ENCODE measurements at places on chromosomes 3 and 15. TPM values are rescaled to one million over a fixed set of nuclear protein-coding genes. Genes with fewer than 3 reads are reported as not detected.

DNA sequence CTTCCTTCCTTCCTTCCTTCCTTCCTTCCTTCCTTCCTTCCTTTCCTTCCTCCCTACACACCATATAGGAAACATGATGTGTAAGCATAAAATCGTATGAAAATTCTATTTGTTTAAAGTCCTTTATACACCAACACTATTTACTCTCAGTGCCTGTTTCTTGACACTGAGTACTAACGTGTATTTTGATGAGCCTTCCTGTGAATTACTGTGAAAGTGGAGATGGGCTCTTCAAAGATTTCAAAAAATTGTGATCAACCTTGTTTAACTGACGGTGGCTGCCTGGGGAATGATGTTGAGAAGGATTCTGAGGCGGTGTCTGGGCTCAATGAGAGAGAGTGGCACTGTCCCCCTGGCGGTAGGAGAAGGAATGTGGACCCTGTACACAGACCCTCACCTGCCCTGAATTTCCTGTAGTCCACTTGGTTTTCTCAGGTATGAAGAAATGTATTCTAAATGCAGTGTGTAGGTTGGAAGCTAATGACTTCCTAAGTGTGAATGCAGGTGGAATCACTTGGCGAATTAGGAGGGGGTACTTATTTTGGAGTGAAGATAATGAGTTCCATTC is 237.9 kb downstream of the GAP43 start:
- no peak for DNase-seq

- no peak for DNase-seq
Observed at GRCh38 chr3:56781762-56782161, 20.0 kb downstream of the ARHGEF3 start.

- DNase-seq: no peak
Observed at GRCh38 chr3:119148493-119149180, 2.7 kb downstream of the TEX55 start.

LRRN1 gene
- total RNA-seq: 1.0 TPM

DNA sequence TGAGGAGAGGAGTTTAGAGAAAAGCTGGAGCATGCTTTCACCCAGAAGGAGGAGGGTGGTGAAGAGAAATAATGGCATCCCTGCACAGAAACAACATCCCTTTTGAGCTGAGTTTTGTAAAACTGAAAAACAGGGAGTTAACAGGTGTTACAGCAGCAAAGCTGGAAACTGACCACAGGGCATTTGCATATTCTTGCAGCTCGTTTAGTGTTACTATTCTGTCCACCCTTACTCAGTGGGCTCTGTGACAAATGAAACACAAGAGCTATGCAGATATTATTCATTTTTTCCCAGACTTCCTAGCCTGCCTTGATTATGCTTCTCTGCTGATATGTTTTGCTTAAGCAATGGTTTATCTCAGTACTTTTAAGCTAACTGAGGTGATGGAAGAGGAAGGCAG is 272.0 kb downstream of the NEK10 start:
- no peak for DNase-seq

DNA sequence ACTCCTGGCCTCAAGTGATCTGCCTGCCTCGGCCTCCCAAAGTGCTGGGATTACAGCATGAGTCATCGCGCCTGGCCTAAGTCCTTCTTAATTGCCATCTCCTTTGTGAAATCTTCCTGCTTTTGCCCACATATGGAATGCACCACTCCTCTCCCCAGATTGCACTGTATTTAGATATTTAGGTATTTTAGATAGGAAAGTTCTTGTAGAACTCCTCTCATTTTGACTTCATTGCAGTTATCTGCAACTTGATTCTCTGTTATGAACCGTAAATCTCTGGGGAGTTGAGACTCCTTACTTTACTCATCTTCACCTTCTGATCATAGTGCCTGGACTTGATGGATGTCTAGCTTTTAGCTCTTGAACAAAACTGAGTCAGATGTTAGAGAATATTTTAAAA is 150.7 kb downstream of the AKAP13 start:
- DNase-seq: no peak

GRCh38 chr3:195571361-195571760 is 12.4 kb downstream of the APOD start:
- DNase-seq: no peak

DNA sequence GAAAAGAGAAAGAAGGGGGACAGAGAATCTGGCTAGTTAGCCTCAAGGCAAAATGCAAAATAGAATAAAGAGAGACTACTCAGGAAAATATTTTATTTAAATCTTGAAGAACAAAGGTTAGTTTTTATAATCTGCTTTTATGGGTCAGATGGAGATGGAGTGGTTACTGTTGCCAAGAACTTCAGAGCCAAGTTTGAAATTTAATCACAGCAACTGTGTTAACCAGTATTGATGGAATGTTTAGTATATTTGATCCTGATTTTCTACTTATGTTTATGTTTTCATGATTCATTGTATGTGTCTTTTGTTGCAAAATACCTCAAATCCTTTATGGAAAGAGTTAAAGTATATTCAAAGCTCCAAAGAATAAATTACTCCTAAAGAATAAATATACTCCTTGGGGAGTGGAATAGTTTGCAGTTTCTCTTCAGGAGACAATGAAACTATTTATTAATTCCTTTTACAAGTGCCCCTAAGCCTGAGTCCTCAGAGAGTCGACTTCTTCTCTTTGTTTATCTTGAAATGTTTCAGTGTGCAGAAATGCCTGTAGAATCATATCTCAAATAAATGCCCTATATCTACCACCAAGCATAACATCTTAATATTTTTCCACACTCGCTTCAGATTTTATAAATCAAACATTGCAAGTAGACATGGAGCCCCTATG is 60.9 kb upstream of the THSD4 start:
- no peak for DNase-seq

DNA sequence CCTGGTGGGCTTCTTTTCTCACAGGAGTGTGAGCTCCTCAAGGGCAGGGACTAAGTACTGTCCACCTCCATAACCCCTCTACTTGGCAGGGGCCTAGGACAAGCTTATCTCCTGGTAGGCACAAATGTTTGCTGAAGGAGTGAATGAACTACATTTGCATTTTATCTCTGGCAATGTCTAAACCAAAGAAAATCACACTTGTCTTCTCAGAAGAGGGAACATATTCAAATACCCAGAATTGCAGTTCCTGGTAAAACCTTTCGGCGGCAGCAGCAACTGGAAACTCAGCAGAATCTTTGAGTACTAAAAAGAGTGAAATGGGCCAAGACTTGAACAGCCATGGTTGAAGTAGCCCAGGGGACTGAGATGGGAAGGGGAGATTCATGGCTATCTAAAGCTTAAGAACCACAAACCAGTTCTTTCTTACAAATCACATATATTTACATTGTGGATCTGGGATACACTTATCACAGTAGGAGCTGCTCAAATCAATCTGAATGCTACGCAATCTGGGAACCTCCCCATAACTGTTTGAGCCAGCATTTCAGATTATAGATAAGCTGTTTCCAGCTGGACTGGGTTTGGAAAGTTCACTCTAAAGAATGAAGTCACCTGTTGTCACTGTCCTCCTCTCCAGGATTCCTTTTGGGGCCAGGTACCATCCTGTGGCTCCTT is 18.7 kb upstream of the PTPN9 start:
- DNase-seq: no peak

DNA sequence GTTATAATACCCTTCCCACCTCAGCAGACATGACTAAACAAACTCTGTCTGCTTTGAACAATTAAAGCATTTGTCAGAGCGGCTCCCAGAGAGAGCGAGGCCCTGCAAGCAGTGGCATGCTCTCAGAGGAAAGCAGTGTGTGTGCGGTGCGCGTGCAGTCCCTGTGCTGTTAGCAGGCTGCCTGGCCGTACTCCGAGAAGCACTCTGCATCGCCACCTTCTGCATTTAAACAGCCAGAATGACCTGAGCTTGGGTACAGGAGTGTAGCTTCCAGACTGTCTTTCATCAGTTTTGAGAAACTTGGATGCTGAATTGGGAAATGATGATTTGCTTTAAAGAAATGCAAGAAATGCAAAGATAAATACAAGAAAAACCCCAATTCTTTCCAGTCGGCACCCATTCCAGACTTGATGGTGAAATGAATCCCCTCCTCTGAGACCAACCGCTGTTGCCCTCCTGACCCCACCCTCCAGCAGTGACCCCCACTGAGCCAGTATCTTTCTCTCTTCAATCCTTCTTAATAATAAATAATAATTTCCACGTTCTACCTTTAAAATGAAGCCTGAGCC is 113.5 kb downstream of the VGLL4 start:
- no peak for DNase-seq

GRCh38 chr15:43792761-43793476 is 799 bp downstream of the SERF2 start:
- DNase-seq: peak; percentile 64

GRCh38 chr15:48544778-48545177 is 100.7 kb downstream of the FBN1 start:
- no peak for DNase-seq

SKOR1 gene
- 0.49 TPM for total RNA-seq

DNA sequence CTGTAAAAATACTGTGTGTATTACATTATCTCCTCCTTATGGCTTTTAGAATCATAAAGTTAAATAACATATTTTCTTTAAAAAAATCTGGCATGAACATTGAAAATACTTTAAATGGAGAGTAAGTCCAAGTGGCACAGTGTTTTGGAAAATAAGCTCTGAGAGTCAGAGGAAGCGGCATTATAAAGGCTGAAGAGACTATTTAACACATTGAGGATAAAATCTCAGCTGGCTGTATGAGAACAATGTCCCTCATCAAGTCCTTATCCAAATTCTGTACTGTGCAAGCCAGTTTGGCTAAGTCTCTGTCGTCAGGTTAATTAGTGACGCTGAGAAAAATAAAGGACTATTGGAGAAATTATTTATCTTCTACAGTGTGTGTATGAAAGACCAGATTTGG is 245.5 kb downstream of the MFSD1 start:
- no peak for DNase-seq

CSPG4 gene
- total RNA-seq: 2.1 TPM

DNA sequence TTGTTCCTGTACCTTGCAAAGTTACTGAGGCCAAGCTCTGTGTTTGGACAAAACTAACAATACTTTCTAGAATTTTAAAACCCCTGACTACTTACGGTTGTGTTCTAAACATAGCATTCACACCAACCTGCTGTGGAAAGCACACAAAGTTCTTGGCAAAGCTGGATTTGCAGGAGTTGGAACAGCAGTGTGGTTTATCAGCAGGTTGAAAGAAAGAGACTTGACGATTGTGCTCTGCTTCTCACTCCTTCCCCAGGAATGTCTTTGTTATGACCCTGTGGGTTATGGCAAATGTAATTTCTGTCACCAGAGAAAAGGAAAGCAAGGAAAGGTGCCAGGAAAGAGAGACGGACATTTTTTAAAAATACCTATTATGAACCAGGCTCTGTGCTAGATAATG is 165.5 kb upstream of the TGFBR2 start:
- DNase-seq: no peak

DNA sequence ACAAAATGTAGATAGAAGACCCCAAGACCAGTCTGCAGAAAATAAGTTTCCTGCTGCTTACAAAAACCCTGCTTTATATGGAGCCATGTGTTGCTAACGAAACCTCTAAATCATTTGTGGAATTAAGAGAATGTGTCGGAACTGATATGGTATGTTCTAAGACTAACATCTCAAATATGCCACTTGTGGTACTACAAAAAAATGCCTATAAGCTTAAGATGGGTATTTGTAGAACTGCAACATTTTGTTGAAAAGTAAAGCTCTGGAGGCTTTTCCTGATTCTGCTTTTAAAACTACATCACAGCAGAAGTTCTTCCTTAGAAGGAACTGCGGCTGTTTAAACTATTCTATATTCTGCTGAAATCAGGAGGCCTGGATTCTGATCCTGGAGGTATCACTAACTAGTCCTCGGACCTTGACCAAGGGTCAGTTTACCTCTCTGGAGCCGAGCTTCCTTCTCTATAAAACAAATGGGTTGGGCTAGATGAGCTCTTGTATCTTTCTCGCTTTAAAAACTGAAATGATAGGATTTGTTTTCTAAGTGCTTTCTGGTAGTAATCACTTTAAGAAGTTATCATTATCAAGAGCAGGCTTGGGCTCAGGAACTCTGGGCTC is 74.9 kb downstream of the RAD18 start:
- DNase-seq: no peak

GRCh38 chr15:52098323-52098722 is 14.3 kb downstream of the BCL2L10 start:
- DNase-seq: no peak

DNA sequence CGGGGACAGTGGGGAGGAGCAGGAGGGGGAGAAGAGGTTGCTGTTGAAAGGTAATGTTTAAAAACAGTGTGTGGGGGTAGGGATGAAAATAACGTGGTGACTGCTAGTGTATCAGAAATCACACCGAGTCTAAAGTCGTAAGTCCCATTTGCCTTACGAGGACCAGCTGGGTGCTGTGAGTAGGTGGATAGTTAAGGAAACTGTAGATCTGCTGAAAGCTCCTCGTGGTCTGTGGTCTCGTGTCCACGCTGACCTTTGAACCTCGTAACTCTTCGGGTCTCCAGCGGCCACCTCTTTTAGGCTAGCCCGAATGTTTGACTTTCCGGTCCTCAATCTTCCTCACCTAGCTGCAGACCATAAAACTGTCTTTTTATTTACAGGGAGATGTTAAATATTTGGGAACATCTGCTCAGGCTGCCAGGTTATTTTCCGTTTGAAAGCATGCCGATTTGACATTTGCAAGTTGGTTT is 29.3 kb upstream of the ST3GAL6 start:
- no peak for DNase-seq

DNA sequence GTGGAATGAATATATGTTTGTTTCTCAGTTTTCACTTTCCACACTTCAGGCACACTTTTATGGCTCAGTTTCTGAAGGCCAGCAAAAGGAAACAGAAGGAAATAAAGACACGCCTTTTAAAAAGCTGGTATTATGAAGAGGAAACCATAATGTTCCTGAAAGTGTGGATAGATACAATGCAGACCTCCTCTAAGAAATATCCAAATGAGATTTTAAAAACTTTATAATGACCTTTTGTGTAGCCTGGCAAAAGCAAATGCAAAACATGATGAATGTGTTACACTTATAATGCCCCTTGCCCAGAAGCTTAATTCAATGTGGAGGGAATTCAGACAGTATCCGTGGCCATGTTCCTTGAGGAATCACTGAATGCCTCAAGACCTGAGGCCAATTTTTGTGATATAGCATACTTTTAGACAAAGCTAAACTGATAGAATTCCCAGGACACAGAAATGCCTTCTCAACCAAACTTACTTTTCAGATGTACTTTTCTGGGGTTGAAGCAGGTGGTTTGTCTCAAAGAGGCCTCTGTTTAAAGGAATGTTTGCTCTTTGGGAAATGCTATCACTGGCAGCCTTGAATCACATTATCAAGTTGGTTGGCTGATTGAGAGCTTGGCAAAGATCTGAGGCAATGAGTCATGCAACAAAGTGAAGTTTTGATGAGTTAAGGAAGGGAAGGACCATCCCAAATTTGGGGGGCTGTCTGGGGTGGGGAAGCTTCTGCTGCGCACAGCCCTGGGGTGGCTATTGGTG is 77.1 kb upstream of the CACNA2D3 start:
- no peak for DNase-seq

MESP2 gene
- total RNA-seq: 0.84 TPM

EBLN2 gene
- 3.2 TPM for total RNA-seq

DNA sequence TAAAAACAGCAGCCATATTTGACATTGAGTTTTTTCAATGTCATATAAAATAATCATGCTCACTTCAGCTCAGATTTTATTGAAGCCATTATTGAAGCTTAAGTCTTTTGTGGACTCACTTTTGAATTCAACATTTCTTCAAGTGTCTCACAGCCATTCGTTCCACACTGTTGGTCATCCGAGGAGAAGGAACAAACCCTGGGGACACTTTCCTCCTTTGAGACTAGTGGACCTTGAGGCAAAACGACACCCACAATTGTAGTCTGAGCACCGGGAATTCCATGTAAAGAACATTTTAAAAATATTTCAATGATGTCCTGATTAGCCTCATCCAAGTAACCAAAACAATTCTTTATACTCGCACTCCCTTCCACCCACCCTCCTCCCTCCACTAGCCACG is 174.7 kb downstream of the CD47 start:
- no peak for DNase-seq
